ENCODE measurements at places on chromosomes 11 and 22. TPM values are rescaled to one million over a fixed set of nuclear protein-coding genes. Genes with fewer than 3 reads are reported as not detected.

Gene TRIM66
- 6.8 TPM for total RNA-seq

Gene NFAM1
- total RNA-seq = 1.2 TPM

Gene PRR33
- total RNA-seq = not detected

Gene ASCL2
- 0.20 TPM for total RNA-seq

Gene KLHDC7B
- total RNA-seq = 0.06 TPM

Gene CYB5R2
- total RNA-seq = 47.8 TPM

Gene PIWIL4
- total RNA-seq = 3.4 TPM

Gene CERK
- 55.3 TPM for total RNA-seq

Gene DMC1
- total RNA-seq = 3.8 TPM

Gene C11orf16
- 0.99 TPM for total RNA-seq

Gene DNAJB7
- total RNA-seq = not detected

Gene LRRC74B
- total RNA-seq = 4.7 TPM

Gene CREB3L1
- total RNA-seq = 12.8 TPM

Gene MYO7A
- total RNA-seq = 3.0 TPM

Gene OR2D2
- 0.40 TPM for total RNA-seq

Gene OR6T1
- not detected for total RNA-seq

Gene MS4A3
- 29.5 TPM for total RNA-seq

Gene OR4P4
- not detected for total RNA-seq

Gene STK33
- total RNA-seq = 31.1 TPM

Gene TRPM5
- 0.10 TPM for total RNA-seq

Gene PLAAT2
- 0.28 TPM for total RNA-seq

Gene HBE1
- total RNA-seq = 14.4 TPM

Gene MUC5AC
- total RNA-seq = not detected

Gene SPA17
- 7.7 TPM for total RNA-seq

Gene KRTAP5-1
- not detected for total RNA-seq

Gene SCN3B
- total RNA-seq = 54.7 TPM

Gene TNNT3
- 4.0 TPM for total RNA-seq

Gene SYT8
- total RNA-seq = 0.22 TPM

All from spinal cord (tissue), 10 donors.